Hematopoietic multipotent progenitor cell treated with erythropoietin and hydrocortisone succinate and interleukin-3 and kit ligand, for 15 days (in vitro differentiated cells): ENCODE measurements at places on chromosomes 5 and 9.

DNA sequence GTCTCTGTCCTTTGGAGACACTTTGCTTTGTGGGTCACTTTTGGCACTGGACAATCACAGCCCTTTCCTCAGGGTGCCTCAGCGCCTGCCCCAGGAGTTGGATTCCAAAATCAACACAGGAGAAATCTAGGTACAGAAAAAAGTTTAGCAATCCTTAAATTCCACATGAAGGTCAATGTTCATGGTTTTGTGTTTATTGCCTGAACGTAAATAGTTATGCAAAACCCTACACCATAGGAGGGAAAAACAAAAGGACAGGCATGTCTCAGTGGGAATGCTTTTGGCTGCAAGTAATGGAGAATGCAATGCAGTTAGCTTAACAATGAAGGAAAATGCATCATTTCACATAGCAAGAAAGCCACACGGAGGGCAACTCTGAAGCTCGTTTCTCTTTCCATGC lies 6.5 kb upstream of the HMCN2 start:
- no peak for DNase-seq

DNA sequence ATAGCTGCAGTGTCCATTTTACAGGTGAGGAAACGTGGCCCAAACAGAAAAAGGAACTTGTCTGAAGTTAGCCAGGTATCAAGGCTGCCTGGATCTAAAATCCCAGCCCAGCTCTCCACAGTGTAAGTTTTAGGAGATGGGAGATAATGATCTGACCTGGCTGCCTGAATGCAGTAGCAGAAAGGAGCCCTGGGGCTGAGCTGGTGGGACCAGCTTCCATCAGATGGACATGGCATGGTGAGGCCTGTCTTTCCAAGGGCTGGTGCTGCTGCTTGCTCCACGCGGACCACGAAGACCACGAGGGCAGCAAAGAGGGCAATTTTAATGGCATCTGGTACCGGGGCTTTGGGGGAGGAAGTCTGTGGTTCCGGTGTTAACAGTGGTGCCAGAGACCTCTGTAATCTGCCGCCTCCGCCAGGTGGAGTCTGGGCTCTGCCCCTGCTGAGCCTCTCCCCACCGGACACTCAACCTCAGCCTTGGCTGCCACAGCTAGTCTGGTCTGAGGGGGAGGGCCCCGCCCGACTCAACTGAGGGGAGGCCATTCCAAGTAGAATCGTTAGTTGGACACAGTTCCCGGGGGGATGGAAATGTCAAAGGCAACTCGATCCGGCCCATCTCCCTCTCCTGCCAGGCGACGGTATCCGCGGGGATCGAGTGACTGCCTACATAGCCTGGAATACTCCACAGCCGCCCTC lies 650 bp downstream of the MYORG start:
- DNase-seq, result no peak

- no peak for DNase-seq
Observed at GRCh38 chr9:126799034-126799433, 5.8 kb upstream of the ZBTB43 start.

- DNase-seq, result no peak
Observed at GRCh38 chr5:1832511-1833250, 31.5 kb downstream of the NDUFS6 start.

GRCh38 chr9:32401488-32401887 lies 17.0 kb downstream of the ACO1 start:
- DNase-seq, result no peak

DNA sequence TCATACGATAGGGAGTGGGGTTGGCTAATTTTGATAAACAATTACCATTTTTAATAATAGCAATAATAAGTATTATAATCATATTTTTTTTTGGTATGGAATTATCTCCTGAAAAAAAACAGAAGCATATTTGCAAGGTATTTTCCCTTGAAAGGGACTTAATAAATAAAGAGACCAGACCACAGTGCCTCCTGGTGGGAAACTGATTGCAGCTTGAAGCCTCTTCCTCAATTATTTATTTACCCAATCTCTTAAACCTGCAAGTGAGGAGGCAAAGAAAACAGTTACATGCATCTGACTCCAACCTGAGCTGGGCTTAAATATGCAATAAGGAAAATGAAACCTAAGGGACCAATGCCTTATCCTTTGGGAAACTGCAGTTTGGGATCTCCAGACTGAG lies 388.1 kb upstream of the ACO1 start:
- DNase-seq, result no peak

DNA sequence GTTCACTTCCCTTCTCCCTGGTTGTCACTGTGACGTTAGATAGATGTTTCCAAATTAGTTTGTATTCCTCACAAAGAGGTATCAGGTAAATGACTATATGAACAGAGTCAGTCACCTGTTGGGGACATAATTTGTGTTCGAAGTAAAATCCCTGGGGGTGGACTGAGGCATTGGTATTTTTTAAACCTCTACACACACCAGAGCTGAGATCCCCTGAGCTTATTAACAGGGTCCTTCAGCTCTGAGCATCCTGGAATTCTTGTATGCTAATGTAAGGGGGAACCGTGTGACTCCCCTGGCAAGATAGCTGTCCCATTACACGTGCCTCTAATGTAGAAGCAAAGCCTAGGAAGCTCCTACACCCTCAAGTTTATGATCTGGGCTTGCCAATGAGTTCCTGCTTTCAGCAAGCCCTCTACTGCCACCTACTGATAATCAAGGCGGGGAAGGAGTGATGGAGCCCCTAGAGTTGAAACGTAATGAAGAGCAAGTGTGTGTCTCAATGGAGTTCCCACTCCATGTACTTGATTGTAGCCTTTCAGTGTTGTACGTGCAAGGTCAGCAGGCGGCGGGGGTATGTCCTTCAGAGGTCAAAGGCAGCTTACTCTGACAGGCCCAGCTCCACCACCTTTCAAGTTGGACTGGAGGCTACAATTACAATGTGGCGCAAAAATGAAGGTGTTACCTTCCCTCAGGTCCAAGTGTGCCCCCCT lies 14.4 kb downstream of the PRKACG start:
- DNase-seq, result peak; percentile 91
